MCF 10A (cell line): ENCODE measurements at places on chromosomes 3 and 15.

DNA sequence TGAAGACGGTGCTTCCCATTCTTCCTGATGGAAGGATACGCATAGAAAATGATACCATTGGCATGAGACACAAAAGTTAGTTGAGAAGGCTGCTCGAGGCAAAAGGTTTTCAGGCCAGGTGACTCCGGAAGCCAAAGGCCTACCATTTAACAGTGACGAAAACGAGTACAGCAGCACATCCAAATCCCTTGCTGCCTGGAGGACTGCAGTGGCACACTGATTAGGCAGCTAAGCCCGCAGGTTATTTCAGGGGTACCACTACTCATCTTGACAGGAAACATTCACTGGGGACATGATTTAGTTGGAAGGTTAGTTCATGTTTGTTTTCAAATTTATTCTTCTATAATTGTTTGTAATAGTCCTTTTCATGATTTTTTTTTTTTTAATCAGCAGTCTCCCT lies 59.9 kb upstream of the BCHE start:
- DNase-seq = no peak

DNA sequence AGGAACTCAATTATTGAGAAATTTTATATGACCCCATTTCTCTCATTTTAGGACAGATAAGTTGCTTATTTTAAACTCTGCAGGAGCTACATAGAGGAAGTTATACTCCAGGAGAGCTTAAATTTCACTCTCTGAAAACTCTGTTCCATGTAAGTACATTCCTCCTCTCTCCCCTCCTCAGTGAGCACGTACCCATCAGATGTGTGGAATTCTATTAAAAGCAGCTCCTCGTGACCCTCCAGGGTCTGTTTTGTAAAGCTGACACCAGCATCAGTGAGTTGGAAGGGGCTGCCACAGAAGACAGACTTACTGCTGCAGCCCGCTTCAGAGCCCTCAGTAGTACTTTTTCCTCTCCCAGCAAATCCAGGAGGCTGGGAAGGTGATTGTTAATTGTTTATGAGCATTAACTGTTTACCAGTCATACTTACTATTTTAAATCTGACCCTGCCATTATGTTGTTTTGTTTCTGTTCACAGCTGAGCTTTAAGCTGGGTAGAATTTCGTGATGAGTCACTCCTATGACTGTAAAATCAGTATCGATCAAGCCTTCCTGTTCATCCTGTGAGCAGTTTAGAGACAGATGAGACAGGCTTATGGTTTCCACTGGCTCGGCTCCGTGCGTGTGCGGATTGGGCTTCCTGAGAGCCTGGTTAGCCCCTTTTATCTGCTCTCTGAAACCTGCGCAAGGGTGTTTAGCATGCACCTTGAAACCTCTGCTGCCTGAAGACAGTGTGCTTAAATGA lies 20.4 kb downstream of the IGF1R start:
- peak; percentile 76 for DNase-seq

- DNase-seq = no peak
Measured at GRCh38 chr3:150421256-150421655, 13.2 kb downstream of the TSC22D2 start.

DNA sequence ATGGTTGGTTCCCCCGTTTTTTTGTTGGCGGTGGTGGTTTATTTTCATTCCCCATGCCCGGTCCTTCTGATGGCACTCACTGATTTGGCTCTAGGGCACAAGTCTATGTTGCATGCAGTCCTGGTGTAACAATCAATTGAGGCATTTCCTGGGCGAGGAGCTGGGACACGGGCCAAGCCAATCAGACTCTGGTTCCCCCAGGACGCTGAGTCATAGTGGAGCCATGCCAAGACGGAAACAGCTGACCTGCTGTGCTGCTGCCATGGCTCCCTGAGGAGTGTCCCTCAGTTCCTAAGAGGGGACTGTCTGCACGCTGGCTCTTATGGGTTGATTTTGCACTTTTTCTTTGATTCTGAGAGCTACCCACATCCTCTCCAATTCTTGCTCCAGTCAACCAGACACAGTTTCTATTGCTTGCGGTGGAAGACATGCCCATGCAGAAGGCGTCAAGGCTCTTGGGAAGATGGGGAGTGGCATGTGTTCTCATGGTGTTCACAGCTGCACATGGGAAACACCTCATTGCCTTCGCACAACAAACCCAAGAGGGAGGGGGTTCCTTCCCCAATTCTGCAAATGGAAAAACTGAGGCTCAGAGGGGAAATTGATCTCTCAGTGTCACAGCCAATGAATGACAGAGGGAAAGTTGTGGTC lies 28.3 kb upstream of the ALDH1L1 start:
- peak; percentile 98 for DNase-seq

DNA sequence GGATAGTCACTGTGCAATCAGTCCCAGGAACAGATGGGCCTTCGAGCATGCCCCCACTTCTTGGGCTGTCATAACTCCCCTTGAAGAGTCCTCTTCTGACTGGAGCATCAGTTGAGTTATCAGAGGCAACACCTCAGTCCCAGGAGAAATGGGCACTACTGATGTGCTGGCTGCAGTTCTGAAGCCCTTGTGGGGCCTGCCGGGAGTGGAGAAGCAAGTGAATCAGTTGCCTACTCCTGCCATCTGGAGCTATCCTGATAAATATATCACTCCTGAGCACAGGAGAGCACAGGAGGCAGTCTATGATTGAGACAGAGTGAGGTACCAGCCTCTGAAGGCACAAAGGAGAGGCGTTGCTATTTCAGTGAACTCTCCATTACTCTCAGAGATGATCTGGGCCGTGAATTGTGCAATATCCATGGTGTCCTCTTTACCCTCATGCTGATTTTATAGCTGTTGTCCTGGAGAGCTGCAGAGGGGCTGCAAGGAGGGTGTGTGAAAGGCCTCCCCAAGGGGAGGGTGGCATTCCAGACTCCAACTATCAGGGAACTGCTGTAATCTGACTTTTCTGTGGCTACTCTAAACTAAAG lies 344.2 kb upstream of the ROPN1 start:
- DNase-seq = no peak
